Fibroblast of skin of scalp (primary cell): ENCODE measurements at places on chromosomes 1 and 21.

GRCh38 chr1:41660570-41661427 lies 176.3 kb upstream of the EDN2 start:
- no peak for DNase-seq

- no peak for DNase-seq
These were observed 56.1 kb downstream of the GABPA start for GRCh38 chr21:25790878-25791204.

GRCh38 chr1:2111674-2112035 lies 61.4 kb downstream of the PRKCZ start:
- no peak for DNase-seq

DNA sequence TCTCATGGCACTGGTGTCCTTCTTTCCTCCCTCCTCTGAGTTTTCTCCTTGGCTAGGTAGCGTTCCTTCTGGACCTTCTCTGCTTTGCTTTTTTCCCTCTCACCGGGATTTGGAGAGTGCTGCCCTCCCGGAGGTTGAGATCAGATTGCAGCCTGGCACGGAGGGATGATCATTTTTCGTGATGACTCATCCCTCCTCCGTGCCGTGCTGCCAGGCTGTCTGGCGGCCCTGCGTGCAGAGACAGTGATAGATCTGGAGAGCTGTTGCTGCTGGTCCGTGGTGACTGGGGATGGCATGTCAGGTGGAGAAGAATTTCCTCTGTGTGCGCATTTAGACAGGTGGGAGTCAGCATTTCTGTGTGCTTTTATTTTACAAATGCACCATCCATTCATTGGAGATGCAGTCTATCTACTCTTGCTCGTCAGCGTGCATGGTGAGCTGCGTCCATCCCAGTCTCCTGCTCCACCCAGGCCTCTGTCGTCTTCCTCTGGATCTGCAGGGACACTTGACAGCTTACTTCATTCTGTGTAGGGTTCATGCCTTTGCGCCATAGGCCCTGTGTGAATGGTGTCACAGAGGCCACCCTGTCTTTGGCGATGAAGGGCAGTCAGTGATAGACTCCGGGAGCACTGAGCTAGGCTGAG lies 104.4 kb downstream of the PCBP3 start:
- DNase-seq, result peak; percentile 69

DNA sequence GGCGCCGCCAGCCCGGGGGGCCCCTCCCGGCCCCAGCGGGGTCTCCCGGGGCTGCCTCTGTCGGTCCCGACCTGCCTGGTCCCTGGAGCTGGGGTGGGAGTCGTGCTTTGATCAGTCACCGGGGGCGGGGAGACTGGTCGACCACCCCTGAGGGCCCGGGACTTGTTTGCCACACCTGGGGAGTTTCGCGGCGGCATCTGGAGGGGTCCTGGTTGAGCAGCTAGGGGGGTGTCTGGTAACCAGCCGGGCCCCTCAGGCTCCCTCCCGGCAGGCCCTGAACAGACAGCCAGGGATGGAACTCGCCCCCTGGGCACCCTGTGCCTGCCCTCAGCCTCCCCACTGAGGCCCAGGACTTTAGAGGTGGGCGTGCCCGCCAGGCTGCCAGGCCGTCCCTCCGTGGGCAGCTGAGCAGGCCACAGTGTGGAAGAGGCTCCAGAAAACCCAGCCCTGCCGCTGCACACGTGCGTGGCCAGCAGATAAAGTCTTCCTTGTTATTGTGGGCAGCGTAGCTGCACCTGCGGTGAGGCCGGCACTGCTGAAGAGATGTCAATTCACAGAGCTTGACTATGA lies 13.3 kb upstream of the SAMD11 start:
- no peak for DNase-seq

DNA sequence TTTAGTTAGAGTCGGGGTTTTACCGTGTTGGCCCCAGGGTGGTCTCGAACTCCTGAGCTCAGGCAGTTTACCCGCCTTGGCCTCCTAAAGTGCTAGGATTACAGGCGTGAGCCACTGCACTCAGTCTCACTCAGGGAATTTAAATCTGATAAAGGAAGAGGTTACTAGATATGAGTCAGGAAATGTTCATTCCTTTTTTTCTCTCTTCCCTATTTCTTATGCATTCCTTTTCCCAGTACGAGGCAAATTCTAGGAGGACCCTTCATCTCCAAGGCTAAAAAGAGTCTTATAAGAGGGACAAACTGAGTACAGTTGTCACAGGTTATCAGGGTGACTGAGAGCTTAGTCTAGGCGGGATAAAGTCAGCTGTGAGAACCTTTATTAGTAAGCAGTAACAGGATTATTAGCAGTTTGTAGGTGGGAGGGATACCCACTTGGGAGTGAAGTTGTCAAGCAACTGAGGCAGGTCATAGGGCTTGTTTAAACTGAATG lies 9.1 kb downstream of the MACF1 start:
- peak; percentile 71 for DNase-seq

GRCh38 chr1:178566187-178566586 lies 53.3 kb downstream of the TEX35 start:
- DNase-seq, result no peak

DNA sequence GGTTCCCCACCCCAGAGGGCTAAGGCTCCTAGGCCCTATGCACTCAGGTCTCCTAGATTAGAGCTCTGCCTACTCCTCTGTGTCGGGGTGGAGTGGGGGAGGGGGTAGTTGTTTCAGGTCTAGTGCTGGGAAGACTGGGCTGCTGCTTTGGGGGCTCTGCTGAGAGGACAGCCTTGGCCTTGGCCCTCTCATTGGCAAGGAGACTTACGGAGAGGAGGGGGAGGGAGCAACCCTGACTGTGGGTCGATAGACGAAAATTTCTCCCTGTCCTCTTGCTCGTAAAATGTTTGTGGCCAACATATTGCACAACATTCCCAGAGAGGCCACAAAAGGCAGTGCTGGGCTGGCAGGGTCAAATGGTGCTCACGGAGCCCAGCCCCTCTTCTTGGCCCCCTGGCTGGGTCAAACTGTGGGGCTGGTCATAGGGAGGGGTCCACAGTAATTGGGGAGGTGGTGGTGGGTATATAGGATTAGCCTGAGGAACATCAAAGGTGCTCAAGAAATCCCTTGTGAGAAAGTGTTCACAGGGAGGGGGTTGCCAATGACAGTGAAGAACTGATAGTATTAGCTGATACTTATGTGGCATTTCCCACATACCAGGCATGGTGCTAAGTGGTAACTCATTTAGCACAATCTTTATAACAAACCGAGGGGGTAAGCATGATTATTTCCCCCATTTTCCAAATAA lies 8.5 kb upstream of the DMBX1 start:
- no peak for DNase-seq

DNA sequence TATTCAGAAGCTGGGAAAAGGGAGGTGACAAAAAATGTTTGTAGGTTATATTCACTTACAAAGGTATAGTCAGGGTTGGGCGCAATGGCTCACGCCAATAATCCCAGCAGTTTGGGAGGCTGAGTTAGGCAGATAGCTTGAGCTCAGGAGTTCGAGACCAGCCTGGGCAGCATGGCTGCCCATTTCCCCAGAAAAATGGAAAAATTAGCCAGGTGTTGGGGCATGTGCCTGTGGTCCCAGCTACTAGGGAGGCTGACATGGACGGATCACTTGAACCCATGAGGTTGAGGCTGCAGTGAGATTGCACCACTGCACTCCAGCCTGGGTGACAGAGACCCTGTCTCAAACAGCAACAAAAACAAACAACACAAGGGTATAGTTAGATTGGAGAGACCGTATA lies 3.0 kb downstream of the TIMM17A start:
- DNase-seq, result no peak

DNA sequence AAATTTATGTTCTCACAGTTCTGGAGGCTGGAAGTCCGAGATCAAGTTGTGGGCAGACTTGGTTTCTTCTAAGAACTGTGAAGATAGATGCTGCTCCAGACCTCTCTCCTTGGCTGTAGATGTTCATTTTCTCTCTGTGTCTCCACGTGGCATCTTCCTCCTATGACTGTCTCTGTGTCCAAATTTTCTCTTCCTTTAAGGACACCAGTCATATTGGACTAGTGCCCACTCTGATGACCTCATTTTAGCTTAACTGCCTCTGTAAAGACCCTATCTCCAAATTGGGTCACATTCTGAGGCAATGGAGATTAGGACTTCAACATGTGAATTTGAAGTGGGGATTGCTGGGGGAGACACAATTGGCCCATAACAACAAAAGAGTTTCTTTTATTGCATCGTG lies 125.3 kb upstream of the ETS2 start:
- peak; percentile 40 for DNase-seq

DNA sequence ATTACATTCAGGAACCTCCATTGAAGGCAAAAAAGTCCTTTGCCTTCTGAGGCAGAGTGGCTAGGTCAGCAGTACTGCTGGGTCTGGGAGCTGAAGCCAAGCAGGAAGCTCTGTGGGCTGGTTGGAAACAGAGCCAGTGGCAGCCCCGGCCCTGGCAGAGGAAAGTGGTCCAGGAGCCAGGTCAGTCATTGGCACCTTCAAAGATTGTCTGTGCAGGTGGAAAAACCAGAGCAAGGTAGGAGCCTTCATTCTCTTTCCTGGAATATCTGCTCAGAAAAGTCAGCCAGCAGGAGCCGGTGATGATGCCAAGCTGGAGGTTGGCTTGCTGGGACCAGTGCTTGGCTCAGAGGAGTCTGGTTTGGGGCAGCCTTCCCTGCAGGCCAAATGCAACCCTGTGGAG lies 12.5 kb upstream of the DISP3 start:
- DNase-seq, result no peak

- DNase-seq, result no peak
These were observed 92.9 kb downstream of the RYR2 start for GRCh38 chr1:237134929-237135328.

- no peak for DNase-seq
These were observed 127.9 kb downstream of the URB2 start for GRCh38 chr1:229753764-229754551.

DNA sequence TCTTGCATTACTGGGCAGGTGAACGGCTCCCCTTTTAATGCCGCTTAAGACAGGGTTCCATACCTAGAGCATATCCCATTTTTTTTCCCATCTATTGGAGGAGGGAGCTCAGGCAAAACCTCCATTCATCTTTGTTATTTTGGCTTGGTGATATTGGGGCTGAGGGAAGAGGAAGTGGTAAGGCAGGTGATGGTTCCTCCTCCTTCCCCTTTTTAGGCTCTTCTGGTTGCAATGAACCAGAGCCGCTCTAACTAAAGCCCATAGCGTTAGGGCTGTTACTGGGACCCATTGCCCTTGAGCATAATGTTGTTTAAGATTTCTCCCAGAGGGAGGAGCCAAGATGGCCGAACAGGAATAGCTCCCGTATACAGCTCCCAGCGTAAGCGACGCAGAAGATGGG lies 21.1 kb downstream of the PYHIN1 start:
- DNase-seq, result no peak
